ENCODE measurements at places on chromosomes 4 and X. TPM values are rescaled to one million over a fixed set of nuclear protein-coding genes. Genes with fewer than 3 reads are reported as not detected.
A peak's percentile ranks its signal among the peaks of the same experiment; 100 is the strongest.

DNA sequence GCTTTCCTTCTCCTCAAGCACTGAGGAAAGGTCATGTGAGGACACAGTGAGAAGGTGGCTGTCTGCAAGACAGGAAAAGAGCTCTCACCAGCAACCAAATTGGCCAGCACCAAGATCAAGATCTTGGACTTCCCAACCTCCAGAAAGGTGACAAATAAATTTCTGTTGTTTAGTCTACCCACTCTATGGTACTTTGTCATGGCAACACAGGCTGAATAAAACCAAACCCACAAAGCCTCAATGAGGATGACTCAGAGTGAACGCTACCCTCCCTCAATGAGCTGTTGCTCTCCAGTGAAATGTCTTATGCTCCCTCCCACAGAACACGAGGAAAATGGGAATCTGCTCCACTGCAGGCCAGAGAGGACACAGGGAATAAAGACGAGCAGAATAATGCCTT, 244.1 kb downstream of the RAB28 start:
- DNase-seq = no peak
- H3K36me3 ChIP-seq = no peaks in the 10 kb centered on the region
- no peak overlapping the region for H3K4me3 ChIP-seq
- no peaks in the 10 kb centered on the region for H3K27me3 ChIP-seq
- H3K27ac ChIP-seq = no peak overlapping the region

SH2D1A gene
- total RNA-seq = 1.2 TPM

DNA sequence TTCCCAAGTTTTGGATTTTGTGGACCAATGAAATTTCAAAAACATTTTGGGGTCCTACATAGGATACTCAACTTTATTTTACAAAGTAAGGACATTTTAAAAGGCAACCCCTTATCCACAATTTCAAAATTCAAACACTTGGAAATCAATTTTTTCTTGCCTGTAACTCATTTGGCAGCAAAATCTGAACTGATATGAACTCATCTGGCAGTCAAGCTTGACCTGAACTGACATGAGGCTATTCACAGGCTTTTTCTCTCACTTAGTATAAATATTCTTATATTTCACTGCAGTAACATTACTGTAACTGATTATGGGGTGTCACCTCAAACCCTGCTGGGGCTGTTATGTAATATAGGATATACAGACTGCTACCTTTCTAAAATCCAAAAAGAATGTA, 116.1 kb downstream of the KLHL13 start:
- no peak overlapping the region for H3K27ac ChIP-seq
- H3K27me3 ChIP-seq = no peaks in the 10 kb centered on the region
- no peak for DNase-seq
- H3K4me1 ChIP-seq = no peaks in the 10 kb centered on the region

GLRA2 gene
- total RNA-seq = 0.09 TPM

FGFR3 gene
- total RNA-seq = 0.89 TPM

- H3K27ac ChIP-seq = no peak overlapping the region
- peaks cover 32% of the 10 kb centered on the region for H3K27me3 ChIP-seq
- DNase-seq = no peak
- H3K4me3 ChIP-seq = no peak overlapping the region
- no peaks in the 10 kb centered on the region for H3K4me1 ChIP-seq
Measured at GRCh38 chr4:4888695-4889094, 29.2 kb downstream of the MSX1 start.

DNA sequence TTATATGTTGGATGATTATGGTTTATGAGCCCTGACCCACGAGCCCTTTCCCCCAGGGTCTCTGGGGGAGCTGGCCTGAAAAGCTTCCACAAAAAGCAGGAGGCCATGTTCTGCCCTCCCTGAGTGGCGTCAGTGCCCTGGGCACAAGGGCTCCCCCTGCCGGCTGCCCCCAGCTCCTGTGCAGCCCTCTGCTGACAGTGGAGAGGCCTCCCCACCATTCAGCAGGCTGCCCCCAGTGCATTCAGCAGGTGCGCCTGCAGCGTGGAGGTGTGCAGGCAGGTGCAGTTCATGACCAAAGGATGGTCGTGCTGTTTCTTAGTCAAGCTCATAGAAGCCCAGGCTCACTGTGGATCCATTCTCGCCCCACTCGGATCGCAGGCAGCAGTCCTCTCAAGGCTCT, 12.5 kb upstream of the S100P start:
- peaks cover 7% of the 10 kb centered on the region for H3K36me3 ChIP-seq
- H3K27me3 ChIP-seq = no peaks in the 10 kb centered on the region
- no peak for DNase-seq
- no peak overlapping the region for H3K4me3 ChIP-seq
- H3K27ac ChIP-seq = no peak overlapping the region
- peaks cover 5% of the 10 kb centered on the region for H3K4me1 ChIP-seq

DNA sequence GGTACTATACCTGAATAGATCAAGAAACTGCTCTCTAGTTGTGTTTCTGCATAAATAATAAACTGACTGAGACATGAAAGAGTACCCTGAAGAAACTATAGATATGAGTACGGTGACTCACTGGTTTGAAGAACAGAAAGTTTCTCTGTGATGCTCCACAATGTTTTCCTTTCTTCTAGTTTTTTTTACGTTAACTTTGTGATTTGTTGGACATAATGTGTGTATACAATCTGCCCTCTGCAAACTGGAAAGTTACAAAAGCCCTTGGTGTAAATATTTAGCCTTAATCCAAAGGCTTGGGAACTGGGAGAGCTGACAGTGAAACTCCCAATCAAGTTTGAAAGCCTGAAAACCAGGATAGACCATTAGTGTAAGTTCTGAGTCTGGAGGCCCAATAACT, 31.6 kb upstream of the PAPSS1 start:
- H3K4me1 ChIP-seq = no peaks in the 10 kb centered on the region
- H3K4me3 ChIP-seq = no peak overlapping the region
- no peaks in the 10 kb centered on the region for H3K36me3 ChIP-seq
- H3K27ac ChIP-seq = no peak overlapping the region
- no peak for DNase-seq

- H3K27ac ChIP-seq = no peak overlapping the region
- DNase-seq = peak; percentile 37
- H3K4me1 ChIP-seq = no peaks in the 10 kb centered on the region
- no peaks in the 10 kb centered on the region for H3K36me3 ChIP-seq
- no peak overlapping the region for H3K4me3 ChIP-seq
Measured at GRCh38 chr4:71217688-71218087, 121.1 kb upstream of the SLC4A4 start.
